ENCODE measurements at places on chromosomes 5 and 9.

DNA sequence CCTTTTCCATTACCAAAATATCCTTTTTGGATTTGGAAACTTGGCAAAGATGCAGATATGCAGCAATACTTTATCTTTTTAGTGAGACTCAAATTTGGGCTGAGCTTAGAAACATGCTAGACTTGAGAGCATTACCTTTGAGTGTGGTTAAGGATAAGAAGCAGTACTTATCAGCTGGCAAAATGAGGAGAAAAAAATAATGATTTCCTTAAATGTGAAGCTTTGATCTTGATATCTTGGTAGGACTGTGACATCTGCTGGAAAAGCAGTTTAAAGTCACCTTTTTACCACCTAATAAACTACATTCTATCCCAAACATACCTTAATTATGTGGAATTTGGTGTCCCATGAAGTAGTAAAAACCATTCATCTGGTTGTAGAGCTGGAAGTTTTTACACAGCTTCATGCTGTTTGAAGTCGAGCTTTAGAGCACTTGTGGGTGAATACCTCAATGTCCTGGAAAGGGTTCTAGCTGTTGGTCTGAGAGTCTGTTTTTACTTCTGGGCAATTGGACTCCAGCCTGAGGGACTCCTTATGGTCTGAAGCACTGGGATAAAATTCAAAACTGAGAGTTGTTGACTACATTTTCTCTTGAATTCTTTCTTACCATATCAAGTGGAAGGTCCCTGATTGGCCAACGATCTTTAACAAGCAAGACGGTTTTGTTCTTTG is 53.4 kb downstream of the LRRC70 start:
- DNase-seq, result peak; percentile 15

- no peak for DNase-seq
Measured at GRCh38 chr9:20253635-20254034, 368.7 kb downstream of the MLLT3 start.

DNA sequence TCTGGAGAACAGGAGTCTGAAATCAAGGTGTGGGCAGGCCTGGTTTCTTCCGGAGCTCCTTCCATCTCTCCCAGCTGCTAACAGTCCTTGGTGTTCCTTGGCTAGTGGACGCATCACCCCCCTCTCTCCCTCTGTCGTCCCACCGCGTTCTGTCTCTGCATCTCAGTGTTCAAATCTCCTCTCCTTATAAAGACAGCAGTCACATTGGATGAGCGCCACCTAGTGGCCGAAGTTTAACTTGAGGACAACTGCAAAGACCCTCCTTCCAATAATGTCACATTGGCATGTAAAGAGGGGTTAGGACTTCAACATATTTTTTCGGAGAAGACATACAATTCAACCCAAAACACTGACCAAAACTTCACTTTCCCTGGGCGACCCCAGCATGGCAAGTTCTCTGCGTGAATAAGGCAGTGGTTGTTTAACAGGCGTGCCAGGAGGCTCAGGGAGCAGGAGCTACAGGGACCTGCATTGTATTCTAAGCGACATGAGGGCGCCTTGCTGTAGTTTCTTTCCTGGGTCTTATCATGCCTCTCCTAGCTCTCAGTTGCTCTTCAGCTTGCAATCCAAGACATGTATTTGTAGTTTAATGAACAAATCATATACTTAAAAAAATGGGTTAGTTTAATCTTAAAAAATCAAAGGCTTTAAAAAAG is 27.9 kb upstream of the BASP1 start:
- DNase-seq, result peak; percentile 91

GRCh38 chr5:133565993-133566392 is 46.3 kb downstream of the FSTL4 start:
- peak; percentile 22 for DNase-seq

- DNase-seq, result no peak
Measured at GRCh38 chr5:878125-878524, 14.5 kb downstream of the BRD9 start.

DNA sequence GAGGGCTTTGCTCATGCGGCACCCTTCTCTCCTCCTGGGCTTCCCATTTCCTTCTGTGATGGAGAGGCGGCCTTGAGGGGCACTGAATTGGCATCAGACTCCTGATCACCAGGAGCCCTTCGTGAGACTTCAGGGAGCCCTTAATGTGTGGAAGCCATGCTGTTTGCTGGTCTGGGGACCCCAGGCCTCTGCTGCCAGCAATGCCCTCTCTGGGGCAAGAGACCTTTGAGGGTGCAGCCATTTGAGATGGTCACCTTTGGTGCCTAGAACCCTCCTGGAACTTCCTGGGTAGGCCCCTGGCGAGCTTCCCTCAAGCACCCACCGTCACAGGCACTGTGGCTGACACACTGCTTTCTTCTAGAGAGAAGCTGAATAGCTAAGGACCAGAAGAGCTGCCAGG is 338.7 kb upstream of the IRX4 start:
- DNase-seq, result no peak

DNA sequence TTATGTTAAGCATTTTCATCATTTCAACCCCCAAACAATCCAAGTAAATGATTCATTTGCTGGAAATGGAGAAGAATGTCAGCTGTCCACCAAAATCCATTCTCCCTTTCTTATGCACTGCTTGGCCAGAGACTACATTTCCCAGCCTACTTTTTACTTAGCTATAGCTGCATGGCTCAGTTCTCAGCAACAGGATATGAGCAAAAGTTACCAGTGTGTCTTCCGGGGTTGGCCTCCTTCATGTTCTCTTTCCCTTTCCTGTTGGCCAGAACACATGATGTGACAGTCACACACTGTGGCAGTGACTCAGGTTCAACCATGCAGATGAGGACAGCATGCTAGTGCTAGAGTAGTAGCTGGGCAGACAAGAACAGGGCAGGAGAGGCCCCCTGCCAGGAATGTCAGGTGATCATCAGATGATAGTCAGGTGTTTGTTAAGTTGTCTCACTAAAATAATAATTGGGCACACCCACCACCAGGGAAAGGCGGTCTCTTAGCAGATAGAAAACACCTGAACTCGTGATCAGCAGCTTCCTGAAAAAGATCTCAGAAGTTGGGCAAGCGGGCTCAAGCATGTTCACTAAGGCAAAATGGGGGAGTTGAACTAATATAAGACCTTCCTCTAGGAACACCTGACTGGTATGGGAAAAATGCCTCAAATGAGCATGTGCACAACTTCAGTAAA is 12.2 kb downstream of the GPR150 start:
- DNase-seq, result peak; percentile 54

GRCh38 chr9:121299467-121300282 is 31.7 kb downstream of the GSN start:
- peak; percentile 35 for DNase-seq

GRCh38 chr9:99391937-99392594 is 170.0 kb downstream of the SEC61B start:
- DNase-seq, result no peak

DNA sequence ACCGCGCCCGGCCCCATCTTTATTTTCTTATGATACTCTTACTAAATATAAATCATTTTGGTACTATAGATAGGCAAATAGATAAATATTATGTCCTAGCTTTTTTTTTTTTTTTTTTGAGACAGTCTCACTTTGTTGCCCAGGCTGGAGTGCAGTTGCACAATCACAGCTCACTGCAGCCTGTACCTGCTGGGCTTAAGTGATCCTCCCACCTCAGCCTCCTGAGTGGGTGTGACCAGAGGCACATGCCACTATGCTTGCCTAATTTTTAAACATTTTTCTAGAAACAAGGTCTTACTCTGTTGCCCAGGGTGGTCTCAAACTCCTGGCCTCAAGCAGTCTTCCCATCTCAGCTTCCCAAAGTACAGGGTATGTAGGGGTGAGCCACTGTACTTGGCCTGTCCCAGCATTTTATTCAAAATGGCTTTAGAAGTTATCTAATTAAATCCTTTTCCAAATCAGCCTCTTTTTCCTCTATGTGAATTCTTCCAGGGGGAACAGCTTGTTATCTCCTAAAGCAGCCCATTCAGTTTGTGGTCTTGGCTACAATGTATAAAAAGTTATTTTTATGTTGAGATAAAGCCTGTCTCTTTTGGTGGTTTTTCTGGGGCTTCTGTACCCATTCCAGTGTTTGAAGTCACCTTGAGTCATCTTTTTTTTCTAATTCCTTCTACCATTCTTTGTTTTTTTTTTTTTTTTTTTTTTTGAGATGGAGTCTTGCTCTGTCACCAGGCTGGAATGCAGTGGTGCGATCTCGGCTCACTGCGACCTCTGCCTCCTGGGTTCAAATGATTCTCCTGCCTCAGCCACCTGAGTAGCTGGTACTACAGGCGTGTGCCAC is 12.1 kb downstream of the MELK start:
- DNase-seq, result peak; percentile 34
